Prostate gland (tissue), 2 donors: ENCODE measurements at places on chromosomes 3 and 15. TPM values are rescaled to one million over a fixed set of nuclear protein-coding genes. Genes with fewer than 3 reads are reported as not detected.

- no peaks in the 10 kb centered on the region for H3K4me1 ChIP-seq
- no peak overlapping the region for H3K4me3 ChIP-seq
- H3K27ac ChIP-seq, result no peak overlapping the region
- no peak for DNase-seq
- H3K36me3 ChIP-seq, result no peaks in the 10 kb centered on the region
Measured at GRCh38 chr3:21718161-21718765, 32.7 kb downstream of the ZNF385D start.

CORO2B gene
- total RNA-seq, result 1.4 TPM

GRCh38 chr3:151356794-151357462 lies 27.6 kb upstream of the P2RY13 start:
- H3K4me3 ChIP-seq, result no peak overlapping the region
- DNase-seq, result no peak
- no peaks in the 10 kb centered on the region for H3K36me3 ChIP-seq
- peaks cover 2% of the 10 kb centered on the region for H3K4me1 ChIP-seq

RTP3 gene
- total RNA-seq, result not detected

GRCh38 chr3:16245609-16246008 lies 19.1 kb downstream of the DPH3 start:
- H3K36me3 ChIP-seq, result no peaks in the 10 kb centered on the region
- DNase-seq, result no peak
- no peak overlapping the region for H3K27ac ChIP-seq
- no peaks in the 10 kb centered on the region for H3K4me1 ChIP-seq

SNURF gene
- total RNA-seq, result 6.9 TPM

RBPMS2 gene
- 14.0 TPM for total RNA-seq

ABCF3 gene
- 62.9 TPM for total RNA-seq

CHCHD4 gene
- total RNA-seq, result 12.1 TPM

GRCh38 chr3:187445356-187445755 lies 77.2 kb downstream of the RTP4 start:
- no peaks in the 10 kb centered on the region for H3K36me3 ChIP-seq
- DNase-seq, result no peak
- no peaks in the 10 kb centered on the region for H3K4me1 ChIP-seq
- H3K4me3 ChIP-seq, result no peak overlapping the region

DNA sequence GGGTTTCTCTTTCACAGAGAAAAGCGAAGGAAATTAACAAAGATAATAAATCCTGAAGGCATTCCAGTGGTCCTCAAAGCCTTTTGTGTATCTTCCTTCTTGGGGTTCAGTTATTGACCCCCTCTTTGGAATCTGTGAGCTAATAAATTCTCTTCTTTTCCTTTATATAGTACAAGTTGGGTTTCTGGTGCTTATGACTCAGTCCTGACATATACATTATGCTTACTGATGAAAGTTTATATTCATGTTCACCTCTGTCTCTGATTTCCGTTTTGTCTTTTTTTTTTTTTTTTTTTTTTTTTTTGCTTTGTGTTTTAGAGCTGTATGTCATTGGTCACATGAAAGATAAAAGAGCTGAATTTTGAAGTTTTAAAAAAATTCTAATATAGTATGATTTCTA lies 230.7 kb upstream of the RBMS3 start:
- no peaks in the 10 kb centered on the region for H3K27me3 ChIP-seq
- no peaks in the 10 kb centered on the region for H3K36me3 ChIP-seq
- H3K4me1 ChIP-seq, result no peaks in the 10 kb centered on the region
- no peak overlapping the region for H3K4me3 ChIP-seq

DNA sequence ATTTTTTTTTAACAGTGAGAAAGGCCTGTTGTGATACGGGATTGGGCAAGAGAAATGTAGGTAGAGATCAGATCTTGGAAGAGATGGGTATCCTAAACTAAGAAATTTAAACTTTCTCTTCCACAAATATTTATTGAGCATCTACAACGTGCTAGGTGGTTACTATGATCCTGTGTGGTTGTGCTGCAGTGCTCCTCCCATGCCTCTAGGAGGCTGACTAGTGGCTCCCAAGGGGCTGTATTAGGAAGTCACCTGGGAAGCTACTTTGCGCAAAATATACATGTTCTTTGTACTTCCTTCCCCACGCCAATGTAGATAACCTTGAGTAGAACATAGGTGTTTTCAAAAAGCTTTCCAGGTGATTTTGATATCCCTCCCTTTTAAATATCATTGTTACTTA lies 27.2 kb downstream of the USP3 start:
- DNase-seq, result no peak
- H3K27ac ChIP-seq, result no peak overlapping the region
- no peak overlapping the region for H3K4me3 ChIP-seq
- no peaks in the 10 kb centered on the region for H3K36me3 ChIP-seq
- H3K27me3 ChIP-seq, result no peaks in the 10 kb centered on the region

DNA sequence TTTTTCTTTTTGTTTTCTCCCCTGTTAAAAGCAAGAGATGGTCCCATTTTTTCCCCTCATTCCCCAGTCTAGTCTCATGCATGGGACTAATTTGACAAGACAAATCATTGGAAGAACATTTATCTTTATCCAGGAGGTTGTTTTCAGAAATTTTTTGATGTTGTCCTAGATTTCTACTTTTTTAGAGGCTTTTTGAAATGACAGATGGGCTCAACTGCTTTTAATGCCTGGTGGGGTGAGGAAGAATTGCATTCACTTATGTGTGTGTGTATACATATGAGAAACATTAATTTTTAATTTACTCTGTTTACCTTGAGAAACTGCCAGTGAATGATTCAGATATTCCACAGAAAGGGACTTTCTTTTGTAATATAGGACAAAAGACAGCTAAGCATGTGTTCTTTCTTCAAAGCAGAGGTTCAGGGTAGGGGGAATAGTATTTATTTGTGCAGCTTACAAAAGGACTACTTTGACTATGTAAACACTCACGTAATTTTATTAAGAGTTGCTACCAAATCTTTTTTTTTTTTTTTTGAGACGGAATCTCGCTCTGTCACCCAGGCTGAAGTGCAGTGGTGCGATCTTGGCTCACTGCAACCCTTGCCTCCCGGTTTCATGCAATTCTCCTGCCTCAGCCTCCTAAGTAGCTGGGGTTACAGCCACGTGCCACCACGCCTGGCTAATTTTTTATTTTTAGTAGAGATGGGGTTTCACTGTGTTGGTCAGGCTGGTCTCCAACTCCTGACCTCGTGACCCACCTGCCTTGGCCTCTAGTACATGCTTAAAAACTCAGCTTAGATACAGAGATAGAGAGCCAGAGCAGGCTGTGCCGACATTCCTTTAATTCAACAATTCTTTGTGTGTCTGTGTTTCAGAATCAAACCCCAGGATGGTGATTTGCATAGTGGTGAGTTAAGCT lies 130.1 kb upstream of the RARB start:
- H3K4me1 ChIP-seq, result no peaks in the 10 kb centered on the region
- H3K36me3 ChIP-seq, result no peaks in the 10 kb centered on the region
- DNase-seq, result no peak
- H3K27ac ChIP-seq, result no peak overlapping the region

ARIH2 gene
- total RNA-seq, result 125 TPM

DNA sequence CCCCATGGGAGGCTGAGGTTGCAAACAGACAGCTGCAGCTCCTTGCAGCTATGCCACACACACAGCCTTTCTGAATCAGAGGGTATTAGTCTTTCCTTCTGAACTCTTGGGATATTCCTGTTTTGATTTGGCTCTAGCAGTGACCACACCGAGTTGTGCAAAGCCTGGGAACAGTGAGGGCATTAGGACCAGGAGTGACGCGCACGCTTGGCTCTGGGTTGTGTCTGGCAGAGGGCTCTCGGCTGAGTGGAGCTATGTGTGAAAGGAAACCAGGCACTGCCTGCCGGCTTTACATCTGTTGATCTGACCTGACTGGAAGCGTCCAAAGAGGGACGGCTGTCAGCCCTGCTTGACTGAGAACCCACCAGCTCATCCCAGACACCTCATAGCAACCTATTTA lies at the start of gene GALNT15:
Gene GALNT15, plus strand, starts transcription at position 292 of the 400 bp plus-strand sequence. CDS start 472 bp downstream, outside the sequence.
- DNase-seq, result peak; percentile 52
- peak within 1 kb of the TSS; percentile 5 for H3K4me3 ChIP-seq
- H3K27me3 ChIP-seq, result no peaks in the 10 kb centered on the region
- H3K4me1 ChIP-seq, result peaks cover 2% of the 10 kb centered on the region
- no peaks in the 10 kb centered on the region for H3K36me3 ChIP-seq

- no peak overlapping the region for H3K27ac ChIP-seq
- H3K4me3 ChIP-seq, result no peak overlapping the region
- no peaks in the 10 kb centered on the region for H3K4me1 ChIP-seq
- no peaks in the 10 kb centered on the region for H3K36me3 ChIP-seq
- DNase-seq, result no peak
Measured at GRCh38 chr3:54564374-54564925, 363.4 kb downstream of the LRTM1 start.

DNA sequence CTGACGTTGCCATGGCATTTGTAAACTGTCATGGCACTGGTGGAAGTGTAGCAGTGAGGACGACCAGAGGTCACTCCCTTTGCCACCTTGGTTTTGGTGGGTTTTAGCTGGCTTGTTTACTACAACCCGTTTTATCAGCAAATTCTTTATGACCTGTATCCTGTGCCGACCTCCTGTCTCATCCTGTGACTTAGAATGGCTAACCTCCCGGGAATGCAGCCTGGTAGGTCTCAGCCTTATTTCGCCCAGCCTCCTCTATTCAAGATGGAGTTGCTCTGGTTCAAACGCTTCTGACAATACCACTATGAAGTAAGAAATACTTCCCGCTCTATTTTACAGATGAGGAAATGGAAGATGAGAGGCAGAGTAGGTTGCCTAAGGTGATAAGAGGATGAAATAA lies 16.6 kb downstream of the PAQR9 start:
- H3K36me3 ChIP-seq, result no peaks in the 10 kb centered on the region
- H3K27me3 ChIP-seq, result peaks cover 5% of the 10 kb centered on the region
- DNase-seq, result no peak
- no peaks in the 10 kb centered on the region for H3K4me1 ChIP-seq

- no peaks in the 10 kb centered on the region for H3K36me3 ChIP-seq
- H3K4me3 ChIP-seq, result no peak overlapping the region
- H3K27ac ChIP-seq, result no peak overlapping the region
- no peaks in the 10 kb centered on the region for H3K27me3 ChIP-seq
Measured at GRCh38 chr3:176927280-176927679, 270.0 kb downstream of the TBL1XR1 start.

UPK1B gene
- total RNA-seq, result not detected

- H3K4me3 ChIP-seq, result no peak overlapping the region
- DNase-seq, result no peak
- no peaks in the 10 kb centered on the region for H3K36me3 ChIP-seq
- no peaks in the 10 kb centered on the region for H3K27me3 ChIP-seq
Measured at GRCh38 chr15:26838742-26839460, 28.0 kb upstream of the GABRA5 start.

- H3K36me3 ChIP-seq, result no peaks in the 10 kb centered on the region
- H3K4me1 ChIP-seq, result no peaks in the 10 kb centered on the region
- no peaks in the 10 kb centered on the region for H3K27me3 ChIP-seq
- H3K4me3 ChIP-seq, result no peak overlapping the region
Measured at GRCh38 chr15:83230242-83230641, 22.6 kb upstream of the HDGFL3 start.

DNA sequence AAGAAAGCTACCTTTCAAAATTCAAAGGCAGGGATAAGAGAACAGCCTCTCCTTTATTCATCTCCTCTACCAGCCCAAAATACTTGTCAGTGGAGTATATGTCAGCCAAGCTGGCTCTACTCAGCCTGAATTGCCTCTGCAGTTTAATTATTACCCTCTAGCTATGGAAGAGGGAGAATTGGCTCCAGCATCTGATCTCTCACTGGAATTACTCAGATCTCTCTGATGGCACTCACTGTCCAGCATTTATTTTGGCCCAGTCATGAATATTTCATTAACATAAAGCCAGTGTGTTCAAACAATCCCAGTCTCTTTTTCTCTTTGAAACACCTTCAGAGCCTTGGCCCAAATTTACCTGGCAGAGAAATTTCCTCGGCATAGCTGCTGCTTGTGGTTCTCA lies 58.6 kb upstream of the TMEM108 start:
- no peak overlapping the region for H3K27ac ChIP-seq
- no peak overlapping the region for H3K4me3 ChIP-seq
- no peaks in the 10 kb centered on the region for H3K27me3 ChIP-seq
- DNase-seq, result no peak
- no peaks in the 10 kb centered on the region for H3K36me3 ChIP-seq

CMTM8 gene
- 30.3 TPM for total RNA-seq

DNA sequence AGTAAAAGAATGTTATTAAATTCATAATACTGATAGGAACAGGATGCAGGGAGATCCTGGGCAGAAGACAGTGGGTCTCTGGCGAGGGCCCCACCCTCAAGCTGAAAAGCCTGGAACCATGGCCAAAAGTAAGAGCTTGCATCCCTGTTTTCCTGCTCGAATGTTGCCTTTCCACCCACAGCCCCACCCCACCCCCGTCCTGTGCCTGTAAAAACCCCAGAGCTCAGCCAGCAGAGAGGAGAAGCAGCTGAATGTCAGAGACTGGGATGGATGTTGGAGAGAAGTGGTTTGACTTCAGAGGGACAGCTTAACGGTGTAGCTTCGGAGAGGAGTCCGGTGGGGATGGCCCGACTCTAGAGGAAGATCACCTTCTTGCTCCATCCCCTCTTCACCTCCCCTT lies 207.9 kb downstream of the ROBO2 start:
- H3K4me3 ChIP-seq, result no peak overlapping the region
- no peaks in the 10 kb centered on the region for H3K36me3 ChIP-seq
- no peaks in the 10 kb centered on the region for H3K27me3 ChIP-seq

DNA sequence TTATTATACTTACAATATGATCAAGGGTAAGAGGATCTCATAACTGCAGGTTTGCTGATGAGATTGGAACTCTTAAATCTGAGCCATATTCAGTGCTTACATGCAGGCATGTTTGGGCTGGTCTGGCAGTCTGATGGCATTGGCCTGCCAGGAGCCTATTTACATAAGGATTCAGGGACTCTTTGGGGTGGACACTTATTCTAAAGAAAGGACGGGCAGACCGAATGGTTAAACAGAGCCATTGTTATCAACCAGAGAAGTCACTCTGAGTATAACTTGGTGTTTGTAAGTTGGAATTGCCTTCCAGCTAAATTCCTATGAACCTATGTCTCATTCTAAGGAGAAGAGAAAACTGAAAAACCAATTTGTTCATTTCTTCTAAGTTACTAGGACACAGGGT lies 932.8 kb downstream of the IGSF11 start:
- no peak overlapping the region for H3K27ac ChIP-seq
- no peaks in the 10 kb centered on the region for H3K36me3 ChIP-seq
- no peak overlapping the region for H3K4me3 ChIP-seq
- no peaks in the 10 kb centered on the region for H3K4me1 ChIP-seq
- H3K27me3 ChIP-seq, result no peaks in the 10 kb centered on the region

GRCh38 chr3:132134611-132135010 lies 99.8 kb upstream of the CPNE4 start:
- H3K36me3 ChIP-seq, result no peaks in the 10 kb centered on the region
- H3K4me3 ChIP-seq, result no peak overlapping the region
- no peak for DNase-seq
- H3K4me1 ChIP-seq, result no peaks in the 10 kb centered on the region

- H3K27ac ChIP-seq, result peak overlapping the region; percentile 13
- H3K36me3 ChIP-seq, result no peaks in the 10 kb centered on the region
- no peak overlapping the region for H3K4me3 ChIP-seq
- DNase-seq, result no peak
- peaks cover 11% of the 10 kb centered on the region for H3K4me1 ChIP-seq
Measured at GRCh38 chr15:48389691-48390143, 58.5 kb downstream of the DUT start.

- no peak for DNase-seq
- no peaks in the 10 kb centered on the region for H3K36me3 ChIP-seq
- H3K27ac ChIP-seq, result no peak overlapping the region
- no peak overlapping the region for H3K4me3 ChIP-seq
Measured at GRCh38 chr15:23387621-23388190, 33.2 kb downstream of the GOLGA8S start.

INAFM2 gene
- 24.3 TPM for total RNA-seq
